ENCODE measurements at places on chromosomes 2 and 18.
A peak's percentile ranks its signal among the peaks of the same experiment; 100 is the strongest.

DNA sequence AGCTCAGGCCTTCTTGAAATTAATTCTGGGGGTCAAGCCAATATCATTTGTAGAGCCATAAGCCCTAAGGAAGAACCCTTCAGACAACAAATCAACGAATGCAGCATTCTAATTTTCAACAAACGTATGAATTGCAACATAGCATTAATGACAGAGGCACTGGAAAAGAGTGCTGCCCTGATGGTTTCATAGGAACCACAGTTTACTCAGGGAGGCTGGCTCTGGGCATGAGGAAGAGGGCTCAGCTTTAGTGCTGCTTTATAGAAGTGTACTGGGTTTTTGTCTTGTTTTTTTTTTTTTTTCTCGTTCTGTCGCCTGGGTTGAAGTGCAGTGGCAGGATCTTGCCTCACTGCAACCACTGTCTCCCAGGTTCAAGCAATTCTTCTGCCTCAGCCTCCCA, 36.1 kb upstream of the CAB39 start:
- no peak overlapping the region for H3K4me3 ChIP-seq
- no peak for DNase-seq
- no peak overlapping the region for H3K27ac ChIP-seq
- H3K4me1 ChIP-seq, result no peaks in the 10 kb centered on the region
- peaks cover 12% of the 10 kb centered on the region for H3K36me3 ChIP-seq
- no peaks in the 10 kb centered on the region for H3K27me3 ChIP-seq

GRCh38 chr18:12017081-12017480, 35.8 kb downstream of the IMPA2 start:
- DNase-seq, result no peak
- no peak overlapping the region for H3K27ac ChIP-seq
- H3K27me3 ChIP-seq, result no peaks in the 10 kb centered on the region

DNA sequence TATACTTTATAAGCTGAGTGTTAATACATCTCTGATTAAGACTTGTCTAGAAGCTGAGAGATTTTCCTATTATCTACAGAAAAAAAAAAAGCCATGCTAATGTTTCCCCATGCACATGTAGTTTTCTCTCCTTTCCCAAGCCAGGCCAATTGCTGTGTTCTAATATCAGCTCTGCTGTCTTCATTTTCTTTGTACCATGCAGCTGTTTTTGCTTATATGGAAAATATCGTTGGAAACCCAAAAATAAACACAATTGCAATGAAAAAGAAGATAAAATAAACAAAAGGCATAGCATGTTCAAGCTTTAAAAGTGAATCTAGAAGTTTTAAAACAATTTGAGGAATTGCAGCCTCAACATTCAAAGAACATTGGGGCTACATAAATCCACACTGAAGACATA, 817.4 kb upstream of the ACVR2A start:
- H3K4me1 ChIP-seq, result peaks cover 3% of the 10 kb centered on the region
- no peaks in the 10 kb centered on the region for H3K27me3 ChIP-seq
- H3K27ac ChIP-seq, result no peak overlapping the region
- H3K36me3 ChIP-seq, result peaks cover 6% of the 10 kb centered on the region
- no peak overlapping the region for H3K4me3 ChIP-seq

GRCh38 chr18:79395761-79396404, at the start of gene NFATC1:
TSS of gene NFATC1 (plus strand) at chr18:79395930. CDS start at chr18:79396225, 295 bp downstream.
- no peak within 1 kb of the TSS for H3K27ac ChIP-seq
- peak within 1 kb of the TSS; percentile 79 for H3K4me3 ChIP-seq
- DNase-seq, result peak; percentile 78
- H3K4me1 ChIP-seq, result no peaks in the 10 kb centered on the region
- peaks cover 54% of the 10 kb centered on the region for H3K27me3 ChIP-seq

DNA sequence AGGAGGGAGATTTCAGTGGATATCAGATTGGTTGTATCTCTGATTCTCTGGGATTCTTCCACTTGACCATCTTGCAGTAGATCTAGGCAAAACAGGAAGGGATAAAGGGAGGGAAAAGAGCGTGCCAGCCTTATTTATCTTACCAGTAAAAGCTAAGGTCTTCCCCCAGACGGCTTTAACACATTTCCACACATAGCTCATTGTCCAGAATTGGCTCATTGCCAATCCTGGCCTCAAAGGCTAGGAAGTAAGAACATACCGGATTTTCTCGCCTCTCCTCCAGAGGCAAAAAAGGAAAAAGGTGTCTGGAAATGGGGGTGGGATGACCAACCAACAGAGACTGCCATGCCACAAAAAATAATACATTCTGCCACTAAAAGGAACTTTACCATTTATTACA, 411.6 kb upstream of the NRP2 start:
- H3K36me3 ChIP-seq, result no peaks in the 10 kb centered on the region
- peaks cover 8% of the 10 kb centered on the region for H3K4me1 ChIP-seq
- H3K4me3 ChIP-seq, result no peak overlapping the region
- no peaks in the 10 kb centered on the region for H3K27me3 ChIP-seq
- no peak overlapping the region for H3K27ac ChIP-seq
- DNase-seq, result no peak

GRCh38 chr2:104416339-104417000, 437.4 kb upstream of the POU3F3 start:
- no peak overlapping the region for H3K27ac ChIP-seq
- H3K4me1 ChIP-seq, result no peaks in the 10 kb centered on the region
- no peaks in the 10 kb centered on the region for H3K36me3 ChIP-seq

- DNase-seq, result no peak
- H3K4me1 ChIP-seq, result peaks cover 5% of the 10 kb centered on the region
- no peaks in the 10 kb centered on the region for H3K27me3 ChIP-seq
- no peaks in the 10 kb centered on the region for H3K36me3 ChIP-seq
Observed at GRCh38 chr2:9030190-9030589, 26.7 kb upstream of the MBOAT2 start.

- H3K27ac ChIP-seq, result no peak overlapping the region
- H3K27me3 ChIP-seq, result no peaks in the 10 kb centered on the region
- H3K4me3 ChIP-seq, result no peak overlapping the region
Observed at GRCh38 chr2:11444737-11445136, 21.2 kb downstream of the E2F6 start.

DNA sequence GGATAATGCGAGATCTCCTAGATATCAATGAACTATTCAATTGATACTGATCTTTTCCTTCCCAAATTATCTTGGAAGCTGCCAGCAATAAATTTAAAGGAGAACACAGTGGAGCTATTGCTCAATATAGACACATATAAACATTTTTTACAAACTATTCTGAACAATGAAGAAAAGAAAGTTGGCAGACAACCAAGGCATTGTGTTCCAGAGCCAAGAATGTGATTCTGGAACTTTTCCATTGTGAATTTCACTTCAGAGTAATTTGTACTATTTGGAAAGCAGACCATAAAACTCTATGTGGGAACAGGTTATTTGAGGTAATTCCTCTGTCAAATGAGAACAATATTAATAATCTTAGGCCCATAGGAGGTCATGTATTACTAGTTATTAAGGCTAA, 588.2 kb downstream of the IRS1 start:
- no peaks in the 10 kb centered on the region for H3K27me3 ChIP-seq
- no peaks in the 10 kb centered on the region for H3K36me3 ChIP-seq
- H3K4me1 ChIP-seq, result no peaks in the 10 kb centered on the region
- no peak overlapping the region for H3K27ac ChIP-seq
- no peak overlapping the region for H3K4me3 ChIP-seq

GRCh38 chr2:171419333-171419732, 14.5 kb downstream of the METTL8 start:
- H3K36me3 ChIP-seq, result peaks cover 30% of the 10 kb centered on the region
- H3K27me3 ChIP-seq, result no peaks in the 10 kb centered on the region
- no peak for DNase-seq
- no peak overlapping the region for H3K4me3 ChIP-seq

DNA sequence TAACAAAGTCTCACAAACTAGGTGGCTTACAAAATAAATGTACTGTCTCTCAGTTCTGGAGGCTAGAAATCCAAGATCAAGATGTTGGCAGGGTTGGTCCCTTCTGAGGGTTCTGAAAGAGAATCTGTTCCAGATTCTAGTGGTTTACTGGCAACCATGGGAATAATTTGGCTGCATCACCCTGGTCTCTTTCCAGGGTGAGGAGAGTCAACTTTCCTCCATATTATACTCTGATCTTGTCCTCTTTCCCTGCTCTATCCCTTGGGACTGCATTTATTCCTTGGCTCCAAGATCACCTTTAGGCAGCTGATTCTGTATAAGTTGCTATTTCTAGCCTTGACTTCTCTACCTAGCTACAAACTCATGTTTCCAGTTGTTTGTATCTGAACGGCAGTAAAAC, 35.2 kb downstream of the SLC40A1 start:
- no peak for DNase-seq
- H3K4me1 ChIP-seq, result no peaks in the 10 kb centered on the region
- no peaks in the 10 kb centered on the region for H3K36me3 ChIP-seq
- H3K27me3 ChIP-seq, result no peaks in the 10 kb centered on the region
- no peak overlapping the region for H3K27ac ChIP-seq
- H3K4me3 ChIP-seq, result no peak overlapping the region

GRCh38 chr2:144256996-144257707, 262.8 kb downstream of the ZEB2 start:
- H3K36me3 ChIP-seq, result peaks cover 51% of the 10 kb centered on the region
- DNase-seq, result no peak
- no peak overlapping the region for H3K27ac ChIP-seq

- DNase-seq, result no peak
- peaks cover 5% of the 10 kb centered on the region for H3K36me3 ChIP-seq
- no peaks in the 10 kb centered on the region for H3K4me1 ChIP-seq
Observed at GRCh38 chr18:78582181-78582709, 397.4 kb upstream of the SALL3 start.

GRCh38 chr18:65768120-65768778, 17.4 kb downstream of the CDH7 start:
- H3K27ac ChIP-seq, result no peak overlapping the region
- H3K4me1 ChIP-seq, result no peaks in the 10 kb centered on the region
- no peak overlapping the region for H3K4me3 ChIP-seq
- no peak for DNase-seq

DNA sequence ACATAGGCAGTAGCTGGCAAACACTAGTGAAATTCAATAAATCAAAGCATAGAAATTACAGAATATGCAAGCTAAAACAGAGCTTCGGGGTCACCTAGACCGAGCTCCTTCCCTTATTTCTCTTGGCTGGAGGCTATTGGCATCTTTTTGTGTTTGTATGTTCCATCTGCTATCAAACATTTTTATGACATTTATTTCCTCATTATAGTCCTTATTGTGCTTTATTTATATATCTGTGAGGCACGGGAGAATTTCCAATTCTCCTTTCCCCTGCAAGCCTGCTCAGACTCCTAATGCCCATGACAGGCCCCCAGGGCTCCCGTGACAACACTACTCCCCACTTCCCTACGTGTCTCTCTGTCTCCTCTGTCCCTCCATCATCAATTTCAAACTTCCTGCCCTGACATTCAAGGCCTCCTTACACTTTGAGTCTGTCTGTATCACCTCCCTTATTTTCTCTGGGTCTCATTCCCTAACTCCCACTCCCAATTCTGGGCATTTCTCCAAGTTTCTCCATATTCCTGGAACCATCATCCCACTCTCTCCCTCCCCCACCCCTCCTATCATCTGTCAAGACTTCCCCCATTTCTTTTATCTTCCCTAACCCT, 316.9 kb downstream of the OSR1 start:
- no peak for DNase-seq
- H3K36me3 ChIP-seq, result no peaks in the 10 kb centered on the region
- H3K27me3 ChIP-seq, result no peaks in the 10 kb centered on the region
- no peaks in the 10 kb centered on the region for H3K4me1 ChIP-seq

DNA sequence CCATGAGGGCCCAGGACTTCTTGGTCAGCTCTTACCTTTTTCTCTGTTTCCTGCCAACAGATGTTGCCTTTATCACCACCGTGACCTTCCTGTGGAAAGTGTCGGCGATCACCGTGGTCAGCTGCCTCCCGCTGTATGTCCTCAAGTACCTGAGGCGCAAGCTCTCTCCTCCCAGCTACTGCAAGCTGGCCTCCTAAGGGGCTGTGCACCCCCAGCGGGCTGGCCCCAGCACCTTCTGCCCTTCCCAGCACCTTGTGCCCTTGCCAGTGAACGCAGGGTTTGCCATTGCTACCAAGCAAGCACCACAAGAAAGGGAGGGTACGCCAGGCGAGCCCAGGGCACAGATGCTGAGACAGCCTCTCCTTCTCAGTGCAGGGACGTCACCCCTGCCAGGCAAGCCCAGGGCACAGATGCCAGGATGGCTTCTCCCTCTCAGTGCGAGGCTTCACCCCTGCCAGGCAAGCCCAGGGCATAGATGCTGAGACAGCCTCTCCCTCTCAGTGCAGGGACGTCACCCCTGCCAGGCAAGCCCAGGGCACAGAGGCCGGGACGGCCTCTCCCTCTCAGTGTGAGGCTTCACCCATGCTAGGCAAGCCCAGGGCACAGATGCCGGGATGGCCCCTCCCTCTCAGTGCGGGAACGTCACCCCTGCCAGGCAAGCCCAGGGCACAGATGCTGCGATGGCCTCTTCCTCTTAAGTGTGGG, 18.4 kb upstream of the NFATC1 start:
- H3K36me3 ChIP-seq, result peaks cover 4% of the 10 kb centered on the region
- H3K4me1 ChIP-seq, result no peaks in the 10 kb centered on the region
- no peak overlapping the region for H3K27ac ChIP-seq
- no peaks in the 10 kb centered on the region for H3K27me3 ChIP-seq
- peak; percentile 21 for DNase-seq
- H3K4me3 ChIP-seq, result no peak overlapping the region

DNA sequence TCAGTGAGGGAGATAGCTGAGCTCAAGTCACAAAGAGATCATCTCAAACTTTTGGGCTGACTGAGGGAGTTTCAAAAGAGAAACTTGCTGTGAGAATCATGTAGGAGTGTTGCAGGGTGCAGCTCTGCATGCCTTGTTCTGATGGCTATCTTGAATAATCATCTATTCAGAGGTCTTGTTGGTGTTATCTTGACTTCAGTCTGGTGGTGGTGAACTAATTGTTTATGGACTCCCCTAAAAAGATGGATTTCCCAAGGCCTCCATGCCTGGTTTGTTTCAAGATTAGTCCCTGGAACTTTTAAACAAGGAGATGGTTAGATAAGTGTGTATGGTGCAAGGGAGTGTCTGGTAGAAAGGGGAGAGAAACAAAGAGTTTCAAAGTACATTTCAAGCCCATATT, 29.8 kb downstream of the SLC39A6 start:
- no peak for DNase-seq
- no peaks in the 10 kb centered on the region for H3K4me1 ChIP-seq
- no peaks in the 10 kb centered on the region for H3K27me3 ChIP-seq
- H3K36me3 ChIP-seq, result peaks cover 15% of the 10 kb centered on the region
- H3K4me3 ChIP-seq, result no peak overlapping the region

DNA sequence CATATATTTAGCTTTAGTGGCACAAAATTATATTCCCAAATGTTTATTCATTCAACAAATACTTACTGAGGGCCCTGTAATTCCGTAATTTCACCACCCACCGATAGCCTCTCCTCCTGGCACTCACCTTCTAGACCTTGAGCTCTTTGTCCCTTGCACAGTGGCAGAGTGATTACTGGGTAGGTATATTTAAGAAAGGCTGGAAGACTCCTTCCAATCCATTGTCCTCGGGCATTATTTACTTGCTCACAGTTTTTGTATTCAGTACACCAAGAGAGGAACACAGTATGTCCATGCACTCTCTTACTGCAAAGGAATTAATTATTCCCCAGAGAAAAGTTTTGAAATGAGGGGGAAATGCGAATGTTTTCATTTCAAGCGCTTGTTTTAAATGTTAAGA, 1.1 kb upstream of the CDCA7 start:
- DNase-seq, result no peak
- peak overlapping the region; percentile 95 for H3K4me3 ChIP-seq
- H3K27me3 ChIP-seq, result no peaks in the 10 kb centered on the region
- H3K36me3 ChIP-seq, result peaks cover 16% of the 10 kb centered on the region
- no peak overlapping the region for H3K27ac ChIP-seq

GRCh38 chr18:49123431-49123830, 172.7 kb upstream of the SMAD7 start:
- DNase-seq, result no peak
- no peaks in the 10 kb centered on the region for H3K36me3 ChIP-seq
- no peak overlapping the region for H3K27ac ChIP-seq
- no peaks in the 10 kb centered on the region for H3K4me1 ChIP-seq
- H3K4me3 ChIP-seq, result no peak overlapping the region
- H3K27me3 ChIP-seq, result no peaks in the 10 kb centered on the region
